ENCODE measurements at places on chromosomes 2 and 18.

GRCh38 chr2:109137616-109138015 is 8.6 kb downstream of the SH3RF3 start:
- DNase-seq = no peak

GRCh38 chr2:167783261-167784083 is 463.9 kb downstream of the STK39 start:
- no peak for DNase-seq

- DNase-seq = no peak
Measured at GRCh38 chr2:100756704-100757103, 63.2 kb upstream of the NPAS2 start.

DNA sequence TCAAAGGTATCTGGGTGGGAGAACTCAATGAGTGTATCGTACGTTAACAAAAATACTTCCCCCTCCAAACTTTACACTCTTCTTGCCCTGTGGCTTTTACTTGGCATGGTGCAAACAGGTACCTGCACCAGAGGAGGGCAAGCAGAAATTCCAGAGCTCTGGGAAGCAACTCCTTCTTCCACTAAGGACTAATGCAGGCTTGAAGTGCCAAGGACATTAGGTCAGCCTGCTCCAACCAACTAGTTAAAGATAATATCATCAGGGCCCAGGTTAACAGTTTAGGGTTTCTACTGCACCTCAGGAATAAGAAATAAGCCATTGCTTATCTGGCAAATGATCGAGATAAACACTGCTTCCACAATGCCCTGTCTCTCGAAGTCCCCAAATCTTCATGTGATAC is 70.4 kb downstream of the LRPPRC start:
- DNase-seq = no peak

DNA sequence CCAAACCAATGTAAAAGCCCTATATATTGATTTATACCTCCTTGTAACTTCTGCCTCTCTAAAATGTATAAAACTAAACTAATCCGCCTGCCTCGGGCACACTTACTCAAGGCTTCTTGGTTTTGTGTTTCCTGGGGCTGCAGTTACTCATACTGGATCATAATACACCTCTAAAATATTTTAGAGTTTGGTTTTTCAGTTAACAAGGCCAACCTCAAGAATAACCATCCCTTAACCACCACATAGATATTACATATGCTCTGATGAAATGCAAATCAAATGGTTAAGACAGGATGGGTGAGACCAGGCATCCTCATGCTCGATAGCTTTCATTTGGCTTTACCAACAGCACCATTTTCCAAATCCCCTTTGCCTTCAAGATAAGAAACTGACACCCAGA is 46.4 kb downstream of the UXS1 start:
- no peak for DNase-seq

GRCh38 chr2:104876606-104877570 is 23.0 kb downstream of the POU3F3 start:
- DNase-seq = no peak

GRCh38 chr2:103656558-103656957 is 894.7 kb downstream of the TMEM182 start:
- DNase-seq = peak; percentile 2

DNA sequence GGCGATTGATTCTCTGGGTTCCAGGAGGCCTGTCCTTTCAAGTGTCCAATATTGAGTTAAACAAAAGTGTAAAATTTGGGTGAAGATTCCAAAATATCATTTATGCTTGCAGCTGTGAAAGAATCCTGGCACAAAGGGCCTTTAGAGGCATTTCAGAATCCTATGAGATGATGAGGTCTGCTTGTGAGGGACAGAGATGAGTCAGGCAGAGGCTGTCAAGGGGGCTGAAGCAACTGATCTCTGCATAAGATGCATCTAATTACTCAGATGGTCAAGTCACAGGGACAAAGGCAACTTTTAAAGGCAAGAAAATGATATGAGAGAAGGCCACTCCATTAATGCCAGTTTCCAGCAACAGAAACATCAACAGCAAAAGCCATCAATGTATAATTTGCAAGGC is 78.8 kb downstream of the FHOD3 start:
- DNase-seq = no peak

DNA sequence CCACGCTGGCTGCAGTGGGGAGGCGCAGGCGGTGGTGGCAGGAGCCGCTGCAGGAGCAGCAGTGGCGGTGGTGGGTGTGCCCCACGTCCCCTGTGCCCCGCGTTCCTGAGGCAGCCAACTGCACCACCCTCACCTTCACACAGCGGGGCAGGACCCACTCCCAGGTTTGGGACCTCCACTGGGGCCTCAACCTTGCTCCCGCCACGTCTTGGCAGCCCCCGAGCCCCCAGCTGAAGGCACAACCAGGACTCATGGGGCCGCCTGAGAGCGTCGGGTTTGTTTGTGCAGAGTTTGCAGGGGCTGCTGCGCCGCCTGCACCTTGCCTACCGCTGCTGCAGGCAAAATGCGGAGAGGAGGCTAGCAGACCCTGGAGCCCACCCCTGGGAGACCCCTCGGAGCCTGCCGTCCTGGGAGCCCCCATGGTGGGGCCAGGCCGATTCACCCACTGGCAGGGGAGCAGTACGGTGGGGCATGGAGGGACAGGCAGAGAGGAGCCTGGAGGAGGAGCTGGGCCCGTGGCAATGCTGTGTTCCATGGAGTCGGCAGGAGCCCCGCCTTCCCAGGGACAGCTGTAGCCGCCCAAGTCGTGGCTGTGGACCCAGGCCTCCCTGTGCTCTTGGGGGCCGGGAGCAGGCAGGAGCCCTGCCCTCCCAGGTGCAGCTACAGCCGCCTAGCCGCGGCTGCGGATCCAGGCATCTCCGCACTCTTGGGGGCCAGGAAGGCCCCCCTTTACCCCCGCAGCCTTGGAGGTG is 14.7 kb upstream of the EML6 start:
- DNase-seq = no peak

- no peak for DNase-seq
Measured at GRCh38 chr2:38174646-38175423, 98.9 kb upstream of the CYP1B1 start.

DNA sequence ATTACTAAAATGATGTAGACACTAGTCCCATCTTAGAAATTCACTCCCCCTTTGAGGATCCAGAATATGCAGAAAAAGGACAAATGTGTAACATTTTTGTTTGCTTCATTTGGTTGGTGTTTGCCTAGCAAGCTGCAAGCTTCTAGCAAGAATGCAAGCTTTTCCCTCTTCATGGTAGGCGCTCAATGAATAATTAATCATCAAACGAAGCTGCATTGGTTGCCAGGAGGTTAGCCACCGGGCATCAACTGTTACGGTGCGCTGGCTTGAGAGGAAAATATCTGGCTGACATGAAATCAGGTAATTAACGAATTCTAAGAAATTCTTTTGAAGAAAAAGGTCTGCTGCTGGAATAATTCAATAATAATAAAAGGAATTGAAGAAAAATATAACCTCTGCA is 341.0 kb upstream of the KYNU start:
- DNase-seq = no peak

- DNase-seq = no peak
Measured at GRCh38 chr2:48380989-48381625, 148.8 kb upstream of the STON1 start.

DNA sequence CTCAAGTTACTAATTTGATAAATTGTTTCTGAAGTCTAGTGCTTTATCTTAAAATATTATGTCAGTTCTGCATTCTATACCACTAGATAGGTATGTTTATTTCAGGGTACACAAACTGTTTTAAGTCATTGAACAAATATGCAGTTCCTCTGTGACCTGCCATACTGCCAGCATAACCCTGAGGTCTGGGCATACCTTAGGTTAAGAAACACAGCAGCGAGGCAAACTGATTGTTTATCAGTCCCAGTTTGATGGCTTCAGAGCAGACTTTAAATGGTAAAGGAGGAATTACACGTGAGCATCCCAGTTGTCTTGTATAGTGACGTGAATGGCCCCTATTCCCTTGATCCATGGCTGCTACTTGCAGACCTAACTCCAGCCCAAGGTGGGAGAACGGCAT is 186.4 kb upstream of the LRRTM1 start:
- no peak for DNase-seq

- no peak for DNase-seq
Measured at GRCh38 chr2:131029812-131030211, 63.4 kb downstream of the FAM168B start.

GRCh38 chr18:41266616-41267015 is 688.4 kb upstream of the PIK3C3 start:
- no peak for DNase-seq
